ENCODE measurements at places on chromosomes 11 and 22.

DNA sequence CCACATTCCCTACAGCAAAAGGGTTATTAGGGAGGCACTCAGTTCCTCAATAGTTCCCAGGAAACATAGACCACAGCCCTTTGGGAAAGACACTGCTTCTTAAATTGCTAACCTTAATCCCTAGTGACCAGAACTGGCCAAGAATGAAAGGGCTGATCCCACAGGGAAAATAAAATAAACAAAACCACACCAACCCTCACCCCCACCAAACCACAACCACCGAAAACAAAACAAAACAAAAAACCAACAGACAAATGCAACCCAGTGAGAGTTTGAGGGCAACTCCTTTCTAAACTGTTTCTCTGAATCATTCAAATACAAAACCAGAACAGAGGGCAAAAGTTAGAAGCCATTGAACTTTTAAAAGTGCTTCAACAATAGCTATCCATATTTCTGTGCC, 57.2 kb downstream of the NAV2 start:
- no peak overlapping the region for H3K27ac ChIP-seq
- peaks cover 3% of the 10 kb centered on the region for H3K4me1 ChIP-seq
- no peak for DNase-seq

GRCh38 chr11:125402435-125402834, 93.6 kb downstream of the FEZ1 start:
- H3K27me3 ChIP-seq, result peaks cover 10% of the 10 kb centered on the region
- H3K27ac ChIP-seq, result no peak overlapping the region
- peaks cover 31% of the 10 kb centered on the region for H3K4me1 ChIP-seq
- no peak for DNase-seq
- peaks cover 9% of the 10 kb centered on the region for H3K36me3 ChIP-seq

DNA sequence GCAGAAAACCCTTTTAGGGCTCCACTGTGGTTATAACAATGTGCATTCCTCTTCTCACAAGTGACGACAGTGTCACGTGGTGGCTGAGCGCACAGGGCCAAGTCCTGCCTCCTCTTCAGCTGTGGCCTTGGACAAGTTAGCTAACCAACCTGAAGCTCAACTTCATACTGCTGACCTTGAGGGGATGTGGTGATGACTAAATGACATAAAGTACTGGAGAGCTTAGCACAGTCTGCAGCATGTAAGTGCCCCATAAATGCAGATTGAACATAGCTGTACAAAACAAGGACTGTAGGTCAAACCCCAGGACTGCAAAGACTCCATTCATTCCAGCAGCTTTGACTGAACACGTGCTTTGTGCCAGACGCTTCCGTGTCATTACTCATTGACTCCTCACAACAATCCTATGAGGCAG, 20.1 kb upstream of the MRGPRX2 start:
- no peak overlapping the region for H3K27ac ChIP-seq
- no peak overlapping the region for H3K4me3 ChIP-seq
- DNase-seq, result no peak
- peaks cover 35% of the 10 kb centered on the region for H3K4me1 ChIP-seq

DNA sequence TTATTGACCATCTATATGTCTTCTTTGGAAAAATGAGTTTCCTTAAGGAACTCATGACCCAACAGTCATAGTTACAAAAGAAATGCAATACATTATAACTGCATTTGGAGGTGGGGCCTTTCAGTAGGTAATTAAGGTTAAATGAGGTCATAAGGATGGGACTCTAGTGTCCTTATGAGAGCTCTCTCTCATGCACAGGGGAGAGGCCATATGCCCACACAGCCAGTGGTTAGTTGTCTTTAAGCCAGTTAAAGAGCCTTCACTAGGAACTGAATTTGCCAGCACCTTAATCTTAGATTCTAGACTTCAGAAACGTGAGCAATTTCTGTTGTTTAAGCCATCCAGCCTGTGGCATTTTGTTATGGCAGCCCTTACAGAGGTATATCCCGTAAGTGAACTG, 27.3 kb downstream of the INTS4 start:
- no peak overlapping the region for H3K4me3 ChIP-seq
- no peak for DNase-seq
- H3K27ac ChIP-seq, result no peak overlapping the region
- peaks cover 45% of the 10 kb centered on the region for H3K36me3 ChIP-seq
- no peaks in the 10 kb centered on the region for H3K4me1 ChIP-seq

GRCh38 chr22:42933485-42934091, 76.5 kb upstream of the ARFGAP3 start:
- H3K4me3 ChIP-seq, result no peak overlapping the region
- no peaks in the 10 kb centered on the region for H3K36me3 ChIP-seq
- H3K27me3 ChIP-seq, result no peaks in the 10 kb centered on the region
- peak overlapping the region; percentile 91 for H3K27ac ChIP-seq
- DNase-seq, result no peak
- peaks cover 40% of the 10 kb centered on the region for H3K4me1 ChIP-seq

GRCh38 chr11:85745626-85746025, 59.6 kb upstream of the CCDC89 start:
- no peak overlapping the region for H3K4me3 ChIP-seq
- no peak for DNase-seq
- H3K36me3 ChIP-seq, result no peaks in the 10 kb centered on the region
- peaks cover 15% of the 10 kb centered on the region for H3K4me1 ChIP-seq
- no peaks in the 10 kb centered on the region for H3K27me3 ChIP-seq

GRCh38 chr22:23383491-23384361, 196.4 kb downstream of the IGLL1 start:
- peak; percentile 66 for DNase-seq
- peak overlapping the region; percentile 99 for H3K27ac ChIP-seq
- no peaks in the 10 kb centered on the region for H3K27me3 ChIP-seq

GRCh38 chr11:81380395-81380794, 1353.3 kb downstream of the FAM181B start:
- H3K27me3 ChIP-seq, result no peaks in the 10 kb centered on the region
- H3K4me3 ChIP-seq, result no peak overlapping the region
- H3K4me1 ChIP-seq, result peaks cover 18% of the 10 kb centered on the region
- no peaks in the 10 kb centered on the region for H3K36me3 ChIP-seq
- DNase-seq, result no peak

DNA sequence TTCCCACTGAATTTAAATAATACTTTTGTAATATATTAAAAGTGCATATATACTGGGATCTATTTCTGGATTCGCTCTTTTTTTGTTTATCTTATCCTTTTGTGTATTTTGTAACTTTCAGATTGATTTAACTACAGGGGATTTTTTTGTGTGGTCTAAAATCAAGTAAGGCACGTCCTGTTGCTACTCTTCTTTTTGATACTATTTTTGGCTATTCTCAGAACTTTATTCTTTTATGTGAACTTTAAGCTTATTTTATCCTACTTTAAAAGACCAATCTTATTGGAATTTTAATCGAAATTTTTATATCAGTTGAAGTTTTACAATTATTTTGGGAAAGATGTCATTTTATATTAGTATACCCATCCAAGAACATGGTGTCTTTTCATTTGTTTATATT, 106.8 kb downstream of the UVRAG start:
- H3K36me3 ChIP-seq, result peaks cover 10% of the 10 kb centered on the region
- no peak overlapping the region for H3K4me3 ChIP-seq
- no peak overlapping the region for H3K27ac ChIP-seq
- no peak for DNase-seq
- H3K27me3 ChIP-seq, result no peaks in the 10 kb centered on the region

DNA sequence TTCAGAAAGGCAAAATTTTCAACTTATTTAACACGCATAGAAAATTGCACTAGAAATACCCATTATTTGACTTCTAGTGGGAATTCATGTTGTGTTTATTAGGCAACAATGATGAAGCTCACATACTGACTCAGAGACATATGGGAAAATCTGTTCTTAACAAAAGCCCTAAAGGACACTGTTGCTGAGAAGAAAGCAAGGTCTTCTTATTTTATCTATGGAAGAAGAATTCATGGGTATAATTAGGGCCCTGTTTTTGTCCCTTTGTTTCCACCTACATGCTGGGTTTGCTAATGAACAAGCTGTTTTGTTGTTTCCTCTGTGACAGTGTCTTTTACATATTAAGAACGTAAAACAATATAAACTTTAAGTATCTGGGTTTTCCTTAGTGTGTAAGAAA, 606.7 kb upstream of the ARHGAP42 start:
- no peaks in the 10 kb centered on the region for H3K4me1 ChIP-seq
- H3K27ac ChIP-seq, result no peak overlapping the region
- no peak for DNase-seq

GRCh38 chr11:125872138-125872491, 15.4 kb upstream of the HYLS1 start:
- no peak for DNase-seq
- no peak overlapping the region for H3K27ac ChIP-seq
- no peak overlapping the region for H3K4me3 ChIP-seq
- no peaks in the 10 kb centered on the region for H3K36me3 ChIP-seq

DNA sequence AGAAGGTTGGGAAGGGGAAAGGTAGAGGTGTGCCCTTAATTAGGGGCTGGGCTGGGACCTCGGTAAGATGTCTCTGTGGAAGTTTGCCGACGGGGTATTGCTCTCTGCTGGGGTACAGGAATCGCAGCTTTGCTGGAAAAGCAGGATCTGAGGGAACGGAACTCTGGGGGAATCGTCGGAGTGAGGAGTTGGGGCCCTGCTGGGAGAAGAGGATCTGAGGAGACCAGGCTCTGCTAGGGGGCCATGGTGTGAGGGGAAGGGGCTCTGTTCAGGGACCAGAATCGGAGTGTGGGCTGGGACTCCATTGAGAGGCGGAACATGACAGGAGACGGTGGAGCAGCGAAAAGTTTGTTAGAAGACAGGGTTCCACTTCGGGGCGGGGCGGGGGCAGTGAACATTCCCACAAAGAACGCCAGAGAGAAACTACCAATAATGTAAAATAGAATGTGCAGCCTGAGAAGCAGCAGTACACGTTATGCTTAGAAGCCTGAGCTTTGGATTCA, 456 bp downstream of the AAMDC start:
- H3K4me1 ChIP-seq, result peaks cover 31% of the 10 kb centered on the region
- H3K27ac ChIP-seq, result peak overlapping the region; percentile 98
- peak overlapping the region; percentile 96 for H3K4me3 ChIP-seq
- peaks cover under 1% of the 10 kb centered on the region for H3K36me3 ChIP-seq
- H3K27me3 ChIP-seq, result no peaks in the 10 kb centered on the region

GRCh38 chr11:88089134-88089533, 86.1 kb downstream of the RAB38 start:
- H3K4me1 ChIP-seq, result no peaks in the 10 kb centered on the region
- H3K27ac ChIP-seq, result no peak overlapping the region
- H3K4me3 ChIP-seq, result no peak overlapping the region
- no peak for DNase-seq
- no peaks in the 10 kb centered on the region for H3K27me3 ChIP-seq

- peak; percentile 67 for DNase-seq
- peaks cover 12% of the 10 kb centered on the region for H3K36me3 ChIP-seq
- peaks cover 22% of the 10 kb centered on the region for H3K4me1 ChIP-seq
- H3K4me3 ChIP-seq, result peak within 1 kb of the TSS; percentile 97
- no peaks in the 10 kb centered on the region for H3K27me3 ChIP-seq
Measured at GRCh38 chr11:235997-236773, at the start of gene SIRT3. TSS of gene SIRT3 (minus strand) at chr11:236342. CDS start at chr11:236328, 14 bp downstream.

DNA sequence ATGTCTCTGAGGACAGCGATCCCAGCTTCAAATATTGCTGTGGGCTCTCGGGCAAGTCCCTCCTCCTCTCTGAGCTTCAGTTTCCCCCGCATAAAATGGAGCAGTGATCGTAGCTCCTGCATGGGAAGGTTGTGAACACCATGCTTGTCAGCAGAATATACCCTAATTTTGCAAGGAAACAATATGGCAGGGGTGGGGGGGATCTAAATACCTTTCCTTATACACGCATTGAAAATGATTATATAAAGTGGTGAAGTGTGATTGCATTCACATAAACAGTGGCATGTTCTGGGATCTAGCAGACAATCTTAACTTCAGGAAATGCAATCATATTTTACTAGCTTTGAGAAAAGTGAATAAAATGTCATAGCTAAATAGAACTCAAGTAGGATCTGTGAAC, 24.0 kb upstream of the RTN4R start:
- peaks cover 42% of the 10 kb centered on the region for H3K27me3 ChIP-seq
- no peak overlapping the region for H3K4me3 ChIP-seq
- DNase-seq, result no peak
- no peaks in the 10 kb centered on the region for H3K36me3 ChIP-seq

- H3K27me3 ChIP-seq, result no peaks in the 10 kb centered on the region
- no peak for DNase-seq
- H3K36me3 ChIP-seq, result no peaks in the 10 kb centered on the region
- H3K27ac ChIP-seq, result no peak overlapping the region
- H3K4me1 ChIP-seq, result peaks cover 63% of the 10 kb centered on the region
Measured at GRCh38 chr11:119697882-119698281, 31.1 kb downstream of the NECTIN1 start.

- no peak for DNase-seq
- H3K36me3 ChIP-seq, result peaks cover 55% of the 10 kb centered on the region
- no peak overlapping the region for H3K4me3 ChIP-seq
- H3K4me1 ChIP-seq, result peaks cover 9% of the 10 kb centered on the region
- H3K27ac ChIP-seq, result no peak overlapping the region
- H3K27me3 ChIP-seq, result no peaks in the 10 kb centered on the region
Measured at GRCh38 chr11:83272627-83273026, 13.5 kb downstream of the CCDC90B start.

- peaks cover 62% of the 10 kb centered on the region for H3K27me3 ChIP-seq
- DNase-seq, result no peak
- H3K36me3 ChIP-seq, result no peaks in the 10 kb centered on the region
- H3K27ac ChIP-seq, result no peak overlapping the region
Measured at GRCh38 chr11:120688163-120688562, 176.6 kb downstream of the GRIK4 start.

DNA sequence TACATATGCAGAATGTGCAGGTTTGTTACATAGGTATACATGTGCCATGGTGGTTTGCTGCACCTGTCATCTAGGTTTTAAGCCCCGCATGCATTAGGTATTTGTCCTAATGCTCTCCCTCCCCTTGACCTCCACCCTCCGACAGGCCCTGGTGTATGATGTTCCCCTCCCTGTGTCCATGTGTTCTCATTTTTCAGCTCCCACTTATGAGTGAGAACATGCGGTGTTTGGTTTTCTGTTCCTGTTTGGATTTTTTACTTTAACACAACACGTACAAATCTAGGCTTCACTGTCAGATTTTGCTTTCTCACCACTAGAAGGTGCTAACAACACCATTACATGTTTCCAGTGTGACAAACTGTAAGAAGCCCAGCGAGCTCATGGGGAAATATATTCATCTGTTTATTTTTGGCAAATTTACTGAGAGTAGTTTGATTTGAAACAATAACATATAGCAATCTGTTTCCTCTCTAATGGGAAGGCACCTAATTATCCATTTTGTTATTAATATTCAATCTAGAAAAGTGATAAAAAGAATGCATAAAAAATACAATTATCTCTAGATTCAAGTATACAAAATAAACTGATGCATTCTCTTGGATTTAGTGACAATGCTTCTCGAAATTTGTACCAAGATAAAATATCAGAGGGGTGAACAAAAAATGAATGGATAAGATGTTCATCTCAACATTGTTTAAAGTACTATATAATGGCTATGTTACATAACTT, 23.2 kb upstream of the BIRC3 start:
- peaks cover 17% of the 10 kb centered on the region for H3K4me1 ChIP-seq
- H3K27me3 ChIP-seq, result no peaks in the 10 kb centered on the region
- H3K4me3 ChIP-seq, result no peak overlapping the region
- no peak for DNase-seq
- no peak overlapping the region for H3K27ac ChIP-seq

Measured in mesothelial cell of epicardium (in vitro differentiated cells).